ENCODE measurements at places on chromosomes 5 and 9.
A peak's percentile ranks its signal among the peaks of the same experiment; 100 is the strongest.

GRCh38 chr5:136023958-136024541 is 4.7 kb upstream of the TGFBI start:
- no peak for DNase-seq

- DNase-seq: no peak
Observed at GRCh38 chr9:132126680-132127236, 35.1 kb upstream of the NTNG2 start.

- no peak for DNase-seq
Observed at GRCh38 chr5:74409166-74409706, 231.3 kb downstream of the ENC1 start.

DNA sequence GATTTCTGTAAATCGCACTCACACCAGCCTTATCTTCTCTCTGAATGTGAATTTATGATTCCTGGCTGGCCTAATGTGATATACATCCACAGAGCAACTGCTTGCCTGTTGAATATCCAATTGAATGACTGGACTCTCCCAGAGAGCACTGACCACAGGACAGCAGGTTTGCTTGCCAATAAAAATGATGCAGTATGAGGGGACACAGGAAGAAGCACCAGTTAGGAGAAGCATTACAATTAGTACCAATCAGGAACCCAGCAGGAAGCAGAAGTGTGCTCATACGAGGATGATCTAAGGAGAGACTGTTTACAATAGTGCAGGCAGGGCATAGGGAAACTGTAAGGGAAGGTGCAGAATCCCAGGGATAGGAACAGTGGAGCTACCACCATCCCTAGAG is 127.2 kb upstream of the ZNF366 start:
- no peak for DNase-seq

GRCh38 chr5:150209099-150209635 is 19.3 kb downstream of the SLC6A7 start:
- peak; percentile 4 for DNase-seq

GRCh38 chr5:73859696-73860095 is 233.7 kb downstream of the ARHGEF28 start:
- peak; percentile 99 for DNase-seq

DNA sequence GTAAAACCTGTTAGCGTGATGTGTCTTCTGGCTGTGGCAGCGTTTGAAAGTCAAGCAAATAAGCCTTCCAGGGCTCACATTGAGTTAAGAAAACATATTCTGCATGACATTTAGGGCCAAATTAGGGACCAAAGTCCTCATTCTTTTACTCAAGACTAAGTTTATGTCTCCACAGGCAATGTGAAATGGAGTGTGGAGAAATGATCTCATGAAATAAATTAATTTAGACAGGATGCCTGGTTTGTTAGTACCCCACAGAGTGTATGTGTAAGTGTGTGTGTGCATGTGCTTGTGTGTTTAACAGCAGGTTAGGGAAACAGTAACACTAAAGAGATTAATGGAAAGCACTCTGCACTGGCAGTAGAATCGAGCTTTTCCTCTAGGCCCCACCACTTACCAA is 82.9 kb upstream of the SNX2 start:
- no peak for DNase-seq

DNA sequence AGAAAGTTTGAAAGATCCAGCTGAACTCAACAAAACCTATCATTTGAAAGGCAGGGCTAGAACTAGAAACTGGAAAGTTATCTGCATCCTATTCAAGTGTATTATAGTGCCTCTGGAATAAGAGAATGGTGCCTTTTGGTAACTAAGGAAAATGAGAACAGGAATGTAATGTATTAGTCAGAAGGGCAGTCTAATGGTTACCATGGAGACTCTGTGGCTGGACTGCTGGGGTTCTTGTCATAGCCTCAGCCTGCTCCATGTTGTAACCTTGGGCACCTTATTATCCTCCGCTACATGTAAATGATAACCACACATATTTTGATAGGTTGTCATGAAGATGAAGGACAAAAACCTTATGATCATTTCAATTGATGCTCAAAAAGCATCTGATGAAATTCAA is 24.6 kb upstream of the IFNB1 start:
- no peak for DNase-seq

DNA sequence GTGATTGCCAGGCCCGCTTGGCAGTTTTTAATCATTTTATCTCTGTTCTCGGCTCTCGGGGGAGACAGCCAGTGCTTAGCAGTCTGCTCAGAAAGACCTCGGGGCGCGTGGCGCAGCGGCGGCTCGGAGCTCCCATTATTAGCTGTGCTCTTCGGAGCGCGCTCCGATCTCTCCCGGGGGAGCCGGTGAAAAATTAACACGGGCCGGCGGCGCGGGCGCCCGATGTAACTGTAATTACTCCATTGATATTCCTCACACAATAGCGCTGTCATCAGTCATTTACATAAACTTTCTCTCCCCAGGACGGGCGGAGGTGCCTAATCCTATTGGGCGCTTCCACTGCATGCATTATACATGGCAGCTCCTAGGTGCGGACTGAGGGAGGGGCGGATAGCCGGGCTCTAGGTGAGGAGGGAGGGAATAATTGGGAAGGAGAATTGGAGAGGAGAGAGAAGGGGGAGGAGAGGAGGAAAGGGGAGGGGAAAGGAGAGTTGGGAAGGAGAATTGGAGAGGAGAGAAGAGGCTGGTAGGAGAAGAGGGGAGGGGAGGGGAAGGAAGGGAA is 24.9 kb downstream of the LMX1B start:
- no peak for DNase-seq

DNA sequence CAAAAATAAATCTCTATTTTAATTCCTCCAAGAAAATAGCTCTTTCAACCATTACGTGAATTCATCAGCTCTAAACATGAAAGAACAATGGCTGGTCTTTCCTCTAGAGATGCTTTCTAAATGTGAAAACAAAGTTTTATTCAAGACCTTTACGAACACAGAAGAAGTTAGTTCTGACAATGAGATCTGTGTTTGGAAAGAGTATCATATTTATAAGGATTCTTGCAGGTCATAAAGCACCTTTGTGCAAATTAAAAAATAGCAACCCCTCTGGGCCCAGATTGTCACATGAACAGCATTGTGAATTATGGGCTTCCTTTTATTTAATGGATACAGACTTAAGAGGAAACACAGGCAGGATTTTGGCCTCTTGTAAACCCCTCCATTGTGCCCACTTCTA is 17.7 kb upstream of the FTMT start:
- DNase-seq: no peak

DNA sequence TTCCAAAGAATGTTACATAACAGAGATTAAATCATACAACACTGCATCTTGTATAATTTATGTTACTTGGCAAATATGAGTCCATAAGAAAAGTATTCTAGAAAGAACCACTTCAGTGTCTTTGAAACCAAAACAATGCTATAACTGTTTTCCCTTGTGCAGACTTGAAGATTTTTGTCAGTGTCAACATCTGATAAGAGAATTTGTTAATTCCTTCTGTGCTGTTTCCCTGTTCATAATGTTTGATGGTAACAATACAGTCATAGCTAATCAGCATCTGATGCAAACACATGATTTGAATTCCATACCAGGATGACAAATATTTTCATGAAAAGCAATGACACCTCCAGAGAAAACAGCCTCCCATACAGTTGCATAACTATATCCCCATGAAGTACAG is 306.8 kb downstream of the SEMA5A start:
- DNase-seq: no peak

- DNase-seq: no peak
Observed at GRCh38 chr5:142641711-142642110, 44.2 kb downstream of the FGF1 start.

GRCh38 chr5:163889369-163889768 is 383.9 kb downstream of the MAT2B start:
- DNase-seq: peak; percentile 65

DNA sequence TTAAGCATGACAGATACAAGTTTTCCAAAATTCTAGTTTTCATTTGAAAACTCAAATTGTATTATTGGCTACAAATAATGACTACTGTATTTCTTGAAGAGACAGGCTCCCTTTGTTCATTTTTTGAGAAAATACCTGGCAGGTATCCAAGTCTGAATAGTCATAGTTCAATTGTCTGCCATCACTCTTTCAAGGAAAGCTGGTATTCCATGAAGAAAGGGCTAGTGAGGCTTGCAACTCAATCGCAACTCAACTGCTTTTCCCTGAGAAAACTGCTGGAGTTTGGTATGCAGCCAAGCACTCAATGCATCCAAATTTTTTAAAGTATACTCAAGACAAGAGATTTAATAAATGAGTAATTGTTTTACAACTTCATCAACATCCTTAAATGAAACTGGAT is 61.4 kb upstream of the TRIO start:
- DNase-seq: no peak

DNA sequence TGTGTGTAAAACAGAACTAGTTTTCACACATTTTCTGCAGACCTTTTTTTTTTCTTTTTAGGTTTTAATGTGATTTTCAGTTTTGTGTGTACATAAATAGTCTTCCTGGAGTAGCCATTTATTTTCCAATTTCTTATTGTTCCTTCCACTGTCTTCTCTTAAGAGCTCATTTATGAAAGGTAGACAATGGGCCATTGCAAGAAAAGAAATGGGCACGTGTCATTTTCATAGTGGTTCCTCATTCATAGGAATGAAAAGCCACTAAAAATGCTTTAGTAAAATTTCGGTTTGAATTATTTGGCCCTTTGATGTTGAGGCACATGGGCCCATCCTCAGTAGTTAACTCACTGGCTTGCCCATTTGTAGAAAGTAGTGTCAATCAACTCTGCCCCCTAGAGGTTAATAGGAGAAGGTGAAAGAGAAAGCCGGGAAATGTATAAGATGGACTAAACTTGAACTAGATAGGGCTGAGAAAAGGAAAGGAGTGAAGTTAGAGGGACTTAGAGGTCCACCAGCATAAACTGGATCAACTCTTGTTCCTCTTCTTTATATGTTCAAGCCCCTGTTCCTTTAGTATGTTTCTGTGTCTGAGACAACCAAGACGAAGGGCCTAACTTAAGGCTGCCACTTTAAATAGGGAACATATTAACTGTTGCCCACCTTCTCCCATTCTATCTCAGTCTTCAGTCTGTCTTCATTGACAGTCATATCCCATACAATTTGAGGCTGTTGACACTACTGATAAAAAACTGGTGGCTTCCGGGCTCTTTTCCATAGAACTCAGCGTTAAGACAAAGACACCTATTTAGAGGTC is 72.6 kb downstream of the SMARCA2 start:
- DNase-seq: peak; percentile 46

GRCh38 chr5:32934529-32934928 is 223.4 kb downstream of the NPR3 start:
- DNase-seq: no peak

GRCh38 chr5:82417776-82418607 is 139.8 kb upstream of the RPS23 start:
- DNase-seq: peak; percentile 83

- no peak for DNase-seq
Observed at GRCh38 chr9:27836661-27837401, 263.6 kb upstream of the C9orf72 start.

- no peak for DNase-seq
Observed at GRCh38 chr9:6551136-6551535, 94.4 kb downstream of the GLDC start.

DNA sequence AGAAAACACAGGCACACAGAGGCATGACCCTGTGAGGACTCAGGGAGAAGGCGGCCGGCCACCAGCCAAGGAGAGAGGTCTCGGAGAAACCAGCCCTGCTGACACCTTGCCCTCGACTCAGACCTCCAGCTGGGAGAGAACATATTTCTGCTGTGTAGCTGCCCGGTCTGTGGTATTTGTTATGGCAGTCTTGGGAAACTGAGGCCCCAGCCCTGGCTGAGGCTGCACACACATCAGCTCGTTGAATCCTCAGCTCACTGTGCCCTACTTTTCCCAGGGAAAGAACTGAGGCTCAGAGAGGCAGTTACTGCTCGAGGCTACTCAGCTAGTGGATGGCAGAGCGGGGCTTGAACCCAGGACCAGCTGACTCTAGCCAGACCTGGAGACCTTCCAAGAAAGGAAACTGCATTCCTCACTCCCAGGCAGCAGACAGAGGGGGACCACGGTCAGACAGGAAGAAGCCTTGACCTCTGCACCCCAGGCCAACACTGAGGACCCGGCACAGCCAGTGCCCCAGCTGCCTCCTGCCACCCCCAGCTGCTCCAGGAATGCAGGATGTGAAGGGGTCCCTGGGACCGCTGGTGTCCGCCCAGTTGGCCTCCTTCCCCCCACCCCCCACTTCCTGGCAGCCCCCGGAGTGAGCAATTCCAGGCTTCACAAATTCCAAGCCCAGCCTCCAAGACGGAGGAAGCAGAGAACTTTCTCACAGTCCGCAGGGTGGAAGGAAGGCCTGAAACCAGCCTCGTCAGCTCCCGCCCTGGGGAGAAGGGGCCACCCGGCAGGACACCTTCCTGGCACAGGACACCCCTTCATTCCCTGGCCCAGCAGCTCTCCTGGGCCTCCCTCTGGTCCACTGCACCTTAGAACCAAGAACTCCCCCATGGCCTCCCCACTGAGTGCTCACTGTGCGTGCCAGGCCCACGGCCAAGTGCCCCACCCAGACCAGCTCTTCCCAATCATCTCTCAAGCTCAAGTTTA is 69.9 kb downstream of the LRSAM1 start:
- no peak for DNase-seq

All from MV-4-11 (cell line).